ENCODE measurements at places on chromosomes 4 and X.

- no peak for DNase-seq
Measured at GRCh38 chr4:147332091-147332490, 148.8 kb upstream of the EDNRA start.

DNA sequence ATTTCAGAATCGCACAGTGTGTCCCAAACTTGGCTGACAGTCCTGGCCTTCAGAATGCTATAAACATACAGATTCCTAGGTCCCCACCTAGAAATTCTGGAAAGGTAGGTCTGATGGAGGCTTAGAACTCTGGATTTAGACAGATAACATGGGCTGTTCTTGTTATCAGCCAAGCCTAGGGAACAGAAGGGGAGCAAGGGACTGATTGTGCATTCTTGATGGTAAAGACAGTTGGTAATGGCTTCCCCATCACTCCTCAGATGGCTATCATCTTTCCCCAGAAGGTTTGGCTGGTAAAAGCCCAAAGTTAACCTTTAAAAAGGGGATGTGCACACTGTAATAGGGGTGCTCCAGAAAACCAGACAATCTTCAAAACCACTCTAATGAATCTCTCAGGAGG, 35.7 kb downstream of the DIPK2B start:
- DNase-seq: no peak

DNA sequence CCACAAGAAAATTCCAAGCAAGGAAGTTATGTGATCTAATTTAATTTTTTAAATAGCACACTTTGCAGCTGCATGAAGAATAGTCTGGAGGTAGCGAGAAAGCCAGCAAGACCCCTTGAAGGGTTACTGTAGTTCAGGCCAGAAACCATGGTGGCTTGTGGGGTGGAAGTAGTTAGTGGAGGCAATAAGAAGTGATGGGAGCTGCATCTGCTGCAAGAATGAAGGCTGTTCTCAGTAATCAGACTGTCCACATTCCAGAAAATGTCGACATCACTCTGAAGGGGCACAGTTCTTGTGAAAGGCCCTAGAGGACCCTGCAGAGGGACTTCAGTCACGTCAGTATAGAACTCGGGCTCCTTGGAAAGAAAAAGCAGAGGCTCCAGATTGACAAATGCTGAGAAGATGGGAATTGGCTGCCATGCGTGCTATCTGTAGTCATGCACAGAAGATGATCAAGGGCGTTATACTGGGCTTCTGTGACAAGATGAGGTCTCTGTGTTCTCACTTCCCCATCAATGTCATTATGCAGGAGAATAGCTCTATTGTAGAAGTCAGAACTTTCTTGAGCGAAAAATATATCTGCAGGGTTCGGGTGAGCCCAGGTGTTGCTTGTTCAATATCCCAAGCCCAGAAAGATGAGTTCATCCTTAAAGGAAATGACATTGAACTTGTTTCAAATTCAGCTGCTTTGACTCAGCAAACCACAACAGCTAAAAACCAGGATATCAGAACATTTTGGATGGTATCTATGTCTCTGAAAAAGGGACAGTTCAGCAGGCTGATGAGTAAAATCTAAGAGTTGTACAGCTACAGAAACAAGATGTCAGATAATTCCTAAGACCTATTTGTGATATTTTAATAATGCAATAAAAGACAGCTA, 254.2 kb downstream of the CBR4 start:
- DNase-seq: peak; percentile 28

DNA sequence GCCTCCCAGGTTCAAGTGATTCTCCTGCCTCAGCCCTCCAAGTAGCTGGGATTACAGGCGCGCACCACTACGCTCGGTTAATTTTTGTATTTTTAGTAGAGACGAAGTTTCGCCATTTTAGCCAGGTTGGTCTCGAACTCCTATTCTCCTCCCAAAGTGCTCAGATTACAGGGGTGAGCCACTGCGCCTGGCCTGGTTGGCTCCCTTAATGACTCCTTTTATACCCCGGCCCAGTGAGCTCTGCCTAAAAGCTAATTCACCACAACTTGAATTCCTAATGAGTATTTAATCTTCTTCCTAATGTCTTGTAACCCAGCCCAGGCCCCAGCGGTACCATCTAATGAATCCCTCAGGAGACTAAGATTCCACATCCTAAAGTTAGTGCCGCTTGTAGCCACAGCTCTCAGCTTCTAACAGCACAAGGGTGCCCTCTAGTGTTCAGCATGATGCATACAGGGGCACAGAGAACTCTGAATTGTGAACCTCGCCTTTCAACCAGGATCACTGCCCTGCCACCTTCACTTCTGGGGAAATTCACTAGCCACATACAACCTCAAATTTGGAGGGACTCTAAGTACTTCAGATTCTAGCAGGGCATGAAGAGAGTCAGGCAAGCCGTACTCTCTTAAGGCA, 89.5 kb downstream of the OR13H1 start:
- DNase-seq: peak; percentile 27

- no peak for DNase-seq
Measured at GRCh38 chrX:129034196-129034595, 489.1 kb downstream of the SMARCA1 start.

DNA sequence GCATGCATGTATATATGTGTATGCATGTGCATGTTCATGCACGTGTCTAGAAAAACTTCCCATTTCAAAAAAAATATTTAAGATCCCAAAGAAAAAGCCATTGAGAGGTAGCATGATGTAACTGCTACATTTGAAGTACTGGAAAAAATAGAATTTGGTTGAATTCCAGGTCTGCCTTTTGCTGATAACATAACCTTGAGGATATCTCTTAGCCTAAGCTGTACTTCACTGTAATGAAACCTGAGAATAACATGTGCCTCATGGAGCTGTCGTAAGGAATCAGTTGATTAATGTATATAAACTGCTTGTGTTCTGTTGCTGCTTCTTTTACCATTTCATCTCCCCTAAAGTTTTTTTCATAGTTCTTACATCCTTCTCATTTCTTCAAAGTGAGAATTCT, 351.8 kb downstream of the GRIA2 start:
- DNase-seq: no peak

GRCh38 chr4:114385195-114385985, 213.2 kb upstream of the UGT8 start:
- DNase-seq: no peak

GRCh38 chr4:6035786-6036185, 17.6 kb upstream of the C4orf50 start:
- DNase-seq: no peak

GRCh38 chr4:78602334-78602733, 50.8 kb downstream of the ANXA3 start:
- no peak for DNase-seq

DNA sequence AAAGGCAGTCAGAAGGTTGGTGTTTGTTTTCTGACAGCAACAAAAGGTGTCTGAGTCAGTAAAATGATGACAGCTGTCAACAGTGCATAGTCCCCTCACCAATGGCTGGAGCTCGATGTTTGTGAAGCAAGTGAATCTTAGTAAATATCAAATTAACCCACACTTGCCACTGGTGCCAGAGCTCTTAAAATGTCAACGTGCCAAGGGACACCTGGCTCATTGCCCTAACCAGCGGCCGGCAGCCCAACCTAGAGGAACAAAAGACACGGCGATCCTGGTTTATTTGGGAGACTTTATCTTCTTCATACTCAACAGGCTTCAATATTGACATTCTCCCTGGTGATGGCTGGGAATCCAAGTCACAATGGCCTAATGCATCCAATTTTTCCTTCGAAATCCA, 143.4 kb downstream of the CPEB2 start:
- DNase-seq: no peak
